ENCODE measurements at places on chromosomes 11 and 22.

- no peak for DNase-seq
Measured at GRCh38 chr22:33272180-33272579, 214.0 kb upstream of the SYN3 start.

GRCh38 chr11:61507012-61507768 is 1.4 kb upstream of the LRRC10B start:
- DNase-seq = no peak

DNA sequence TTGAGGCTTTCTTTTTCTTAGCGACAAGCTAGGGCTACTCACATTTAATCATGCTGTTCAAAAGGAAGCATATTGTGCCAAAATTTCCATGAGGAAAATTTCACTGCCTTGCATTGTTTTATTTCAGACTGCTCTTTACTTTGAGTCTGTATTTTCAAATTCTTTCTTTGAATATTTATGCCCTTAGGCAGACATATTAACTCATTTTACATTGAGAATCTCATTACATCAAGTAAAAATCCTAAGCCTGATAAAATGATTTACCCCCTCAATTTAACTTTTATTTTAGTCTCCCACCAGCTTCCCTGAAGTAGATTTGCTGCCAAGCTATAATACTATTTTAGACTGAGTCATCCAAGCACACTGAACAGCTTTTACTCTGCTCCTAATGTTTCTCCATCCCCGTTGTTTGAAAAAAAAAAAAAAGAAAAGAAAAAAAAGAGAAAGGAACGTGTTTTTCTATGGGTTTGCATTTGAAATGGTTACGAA is 189.3 kb upstream of the MTMR2 start:
- DNase-seq = no peak

DNA sequence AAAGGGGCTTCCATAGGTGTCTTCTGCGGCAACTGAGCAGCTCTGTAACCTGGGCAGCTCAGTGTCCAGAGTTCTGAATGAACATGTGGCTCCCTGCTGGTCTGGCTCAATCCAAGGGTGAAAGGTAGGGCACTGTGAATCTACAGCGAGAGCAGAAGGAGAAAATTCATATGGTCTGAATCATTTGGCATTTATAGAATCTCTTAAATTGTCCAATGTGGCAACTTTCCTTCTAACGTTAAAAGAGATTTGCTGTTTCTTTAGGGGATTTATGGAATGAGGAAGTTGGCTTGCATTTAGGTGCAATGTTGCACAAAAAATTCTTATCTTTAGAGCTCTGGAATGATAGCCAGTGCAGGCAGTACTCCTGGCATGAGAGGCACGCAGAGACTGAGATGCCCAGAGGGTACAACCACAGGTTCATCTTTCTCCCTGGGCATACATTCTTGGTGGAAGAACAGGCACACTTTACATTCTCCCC is 17.0 kb downstream of the ATXN10 start:
- DNase-seq = no peak

- no peak for DNase-seq
Measured at GRCh38 chr11:123580137-123580536, 74.3 kb downstream of the SCN3B start.

DNA sequence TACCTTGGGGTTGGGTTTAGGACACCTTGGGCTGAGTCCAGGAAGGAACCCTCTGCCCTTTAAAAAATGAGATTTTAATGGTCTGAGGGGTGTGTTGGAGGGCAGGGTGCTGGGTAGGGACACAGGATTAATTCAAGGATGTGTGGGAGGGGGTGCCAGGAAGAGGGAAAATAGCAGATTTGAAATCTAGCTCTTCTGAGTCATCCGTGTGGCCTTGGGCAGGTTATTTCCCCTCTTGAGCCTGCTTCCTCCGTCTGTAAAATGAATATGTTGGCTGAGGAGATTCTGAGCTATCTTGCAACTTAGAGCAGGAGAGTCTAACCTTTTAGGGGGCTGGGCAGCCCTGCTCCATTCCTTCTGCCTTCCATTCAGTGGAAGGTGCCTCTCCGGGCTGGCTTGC is 3.0 kb downstream of the TSPAN18 start:
- DNase-seq = no peak

Measured in stimulated activated naive CD4-positive, alpha-beta T cell (primary cell).